Fibroblast of villous mesenchyme (primary cell): ENCODE measurements at places on chromosomes 7 and 10.

DNA sequence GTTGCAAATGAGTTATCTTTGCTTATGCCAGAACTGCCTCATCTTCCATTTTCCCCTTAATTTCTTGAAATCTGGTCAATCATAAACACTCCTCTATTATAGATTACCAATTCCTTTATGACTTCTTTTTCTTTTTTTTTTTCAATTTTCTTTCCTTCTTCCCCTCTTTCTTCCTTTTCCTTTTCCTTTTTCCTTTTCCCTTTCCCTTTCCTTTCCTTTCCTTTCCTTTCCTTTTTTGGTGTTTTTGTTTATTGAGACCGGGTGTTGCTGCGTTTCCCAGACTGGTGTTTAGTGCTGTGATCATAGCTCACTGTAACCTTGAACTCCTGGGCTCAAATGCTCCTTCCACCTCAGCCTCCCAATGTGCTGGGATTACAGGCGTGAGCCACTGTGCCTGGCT is 151.4 kb upstream of the FOXP2 start:
- no peak for DNase-seq

DNA sequence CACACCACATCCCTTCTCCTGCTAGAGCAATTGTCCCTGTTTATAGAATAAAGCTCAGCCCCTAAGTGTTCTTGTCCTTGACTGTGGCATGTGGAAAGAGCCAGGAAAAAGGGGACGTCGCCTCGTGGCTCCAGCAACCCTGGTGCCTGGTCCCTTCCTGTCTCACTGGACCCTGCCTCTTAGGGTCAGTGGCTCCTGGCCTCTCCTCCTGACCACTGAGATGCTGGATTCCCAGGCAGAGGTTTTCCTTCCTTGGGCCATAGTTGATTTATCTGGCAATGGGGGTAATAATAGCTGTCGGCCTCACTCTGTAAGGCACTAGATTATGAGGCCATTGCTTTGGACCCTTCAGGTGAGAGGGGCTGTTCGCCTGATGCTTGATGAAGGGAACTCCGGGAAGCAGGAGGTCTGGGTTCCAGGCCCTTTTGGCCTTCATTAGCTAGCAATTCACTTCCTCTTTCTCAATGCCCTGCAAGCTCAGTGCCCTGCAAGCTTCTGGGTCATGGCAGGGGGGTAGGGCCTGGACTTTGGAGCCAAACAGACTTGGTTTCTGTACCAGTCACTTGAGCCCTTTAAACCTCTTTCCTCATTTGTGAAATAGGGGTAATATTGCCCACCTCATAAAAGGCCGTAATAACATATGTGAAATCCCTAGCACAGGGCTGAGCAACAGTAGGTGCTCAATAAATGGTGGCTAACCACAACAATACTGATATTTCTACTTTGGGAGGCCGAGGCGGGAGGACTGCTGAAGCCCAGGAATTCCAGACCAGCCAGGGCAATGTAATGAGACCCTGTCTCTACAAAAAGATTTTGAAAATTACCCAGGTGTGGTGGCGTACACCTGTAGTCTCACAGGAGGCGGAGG is 1.1 kb downstream of the ASL start:
- no peak for DNase-seq

GRCh38 chr7:47739301-47739875 is 157.5 kb upstream of the TNS3 start:
- no peak for DNase-seq

GRCh38 chr7:150965273-150965830 is 12.8 kb downstream of the KCNH2 start:
- DNase-seq = no peak

GRCh38 chr7:101536668-101537067 is 92.4 kb downstream of the MYL10 start:
- DNase-seq = no peak

- DNase-seq = no peak
These were observed 1694.7 kb upstream of the LRRTM3 start for GRCh38 chr10:65231148-65231547.

DNA sequence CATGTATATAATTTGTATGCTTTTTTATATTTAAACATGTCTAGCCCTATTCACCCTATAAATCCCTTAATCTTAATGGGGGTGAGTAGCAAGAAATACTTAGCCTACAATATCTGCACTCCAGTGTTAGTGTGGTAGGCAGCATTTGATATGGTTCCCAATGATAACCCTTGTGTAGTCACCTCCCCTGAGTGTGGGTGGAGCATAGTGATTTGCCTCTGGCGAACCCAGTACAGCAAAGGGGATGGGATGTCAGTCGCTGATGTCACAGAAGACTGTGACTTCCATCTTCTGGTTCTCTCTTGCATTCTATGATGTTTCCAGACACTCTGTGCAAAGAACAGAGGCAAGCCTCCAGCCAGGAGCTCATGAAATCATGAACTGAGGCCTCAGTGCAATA is 211.2 kb downstream of the CRPPA start:
- no peak for DNase-seq
